ENCODE measurements at places on chromosomes 12 and 14.
A peak's percentile ranks its signal among the peaks of the same experiment; 100 is the strongest.

GRCh38 chr14:72098210-72098609, 166.0 kb downstream of the RGS6 start:
- DNase-seq, result no peak

DNA sequence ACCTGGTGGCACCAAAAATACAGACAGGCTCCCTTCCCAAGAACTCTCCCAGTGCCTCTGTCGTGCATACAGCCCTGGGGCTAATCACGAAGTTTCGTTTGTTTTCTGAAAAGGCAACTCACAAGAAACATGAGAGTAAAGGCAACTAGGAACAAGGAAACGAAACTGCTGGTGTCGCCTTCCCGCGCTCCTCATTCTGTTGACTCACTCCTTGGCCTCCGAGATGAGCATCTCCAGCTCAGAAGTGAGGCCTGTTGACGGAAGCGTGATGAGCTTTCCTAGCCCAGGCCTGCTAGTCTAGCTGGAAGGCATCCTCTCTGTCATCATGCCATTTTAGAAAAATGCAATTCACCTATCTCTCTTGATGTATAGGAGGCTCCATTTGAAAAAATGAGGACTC, 50.5 kb downstream of the TTC9 start:
- DNase-seq, result no peak

DNA sequence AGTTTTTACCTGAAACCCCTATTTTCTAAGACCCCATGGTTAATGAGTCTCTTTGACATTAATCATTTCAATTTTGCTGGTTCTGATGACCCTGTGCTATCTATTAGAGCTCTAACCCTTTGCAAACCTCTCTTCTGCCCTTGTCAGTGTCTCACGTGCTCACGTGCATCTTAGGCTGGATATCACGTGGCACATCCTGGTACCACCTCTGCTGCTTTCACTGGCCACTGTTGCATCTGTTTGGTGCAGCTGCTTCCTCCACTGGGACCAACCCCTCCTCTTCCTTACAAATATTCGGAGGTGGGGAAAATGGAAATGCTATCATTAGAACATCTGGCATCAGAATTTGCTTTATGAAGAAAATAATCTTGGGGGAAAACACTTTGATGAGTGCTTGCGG, 119.6 kb downstream of the CRADD start:
- DNase-seq, result no peak

GRCh38 chr14:104268725-104269436, 130.5 kb downstream of the KIF26A start:
- DNase-seq, result no peak

GRCh38 chr12:119410396-119410795, 75.9 kb downstream of the CCDC60 start:
- DNase-seq, result no peak

DNA sequence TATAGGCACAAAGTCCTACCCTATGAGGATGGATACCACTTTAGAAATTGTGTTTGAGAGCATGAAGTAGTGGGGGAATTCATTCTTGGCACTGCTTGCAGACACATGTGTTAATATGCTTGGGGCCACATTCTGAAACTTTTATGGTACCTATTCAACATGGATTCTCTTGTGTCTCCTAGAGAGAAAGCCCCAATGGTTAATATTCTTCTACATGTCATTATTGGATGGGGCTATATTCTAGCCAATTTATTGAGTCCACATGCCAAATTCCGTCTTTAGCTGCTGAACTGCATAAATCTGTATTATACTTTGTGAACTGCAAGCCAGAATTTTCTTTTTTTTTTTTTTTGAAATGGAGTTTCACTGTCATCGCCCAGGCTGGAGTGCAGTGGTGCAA, 140.0 kb downstream of the KICS2 start:
- no peak for DNase-seq

GRCh38 chr12:54750-55535, 11.6 kb upstream of the IQSEC3 start:
- DNase-seq, result no peak

DNA sequence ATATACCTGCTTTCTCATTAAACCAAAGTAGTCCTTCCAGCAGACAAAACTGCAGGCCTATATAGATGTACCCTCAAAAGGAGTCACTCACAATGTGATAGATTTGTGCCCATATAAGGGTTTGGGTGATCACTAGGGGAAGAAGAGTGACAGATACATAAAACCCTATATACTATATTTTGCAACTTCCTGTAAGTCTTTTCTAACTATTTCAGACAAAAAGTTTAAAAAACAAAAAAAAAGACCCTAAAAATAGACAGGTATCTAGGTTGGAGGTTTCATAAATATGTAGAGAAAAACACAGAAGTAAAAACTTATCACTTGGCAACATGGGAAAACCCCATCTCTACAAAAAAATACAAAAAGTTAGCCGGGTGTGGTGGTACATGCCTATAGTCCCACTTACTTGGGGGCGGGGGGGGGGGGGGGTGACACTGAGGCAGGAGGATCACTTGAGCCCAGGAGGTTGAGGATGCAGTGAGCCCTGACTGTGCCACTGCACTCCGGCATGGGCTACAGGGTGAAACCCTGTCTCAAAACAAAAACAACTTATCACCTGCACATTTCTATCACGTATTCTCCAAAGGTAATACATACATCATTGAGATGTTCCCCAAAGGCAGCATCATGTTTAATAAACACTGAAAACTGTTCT, 2.9 kb downstream of the VCPKMT start:
- DNase-seq, result no peak

GRCh38 chr14:61489932-61490331, 168.6 kb downstream of the PRKCH start:
- DNase-seq, result no peak

- no peak for DNase-seq
Measured at GRCh38 chr14:94700336-94700735, 69.6 kb downstream of the GSC start.

- DNase-seq, result no peak
Measured at GRCh38 chr14:94816113-94816512, 46.2 kb upstream of the GSC start.

GRCh38 chr14:54621686-54622085, 54.8 kb downstream of the SAMD4A start:
- DNase-seq, result no peak

DNA sequence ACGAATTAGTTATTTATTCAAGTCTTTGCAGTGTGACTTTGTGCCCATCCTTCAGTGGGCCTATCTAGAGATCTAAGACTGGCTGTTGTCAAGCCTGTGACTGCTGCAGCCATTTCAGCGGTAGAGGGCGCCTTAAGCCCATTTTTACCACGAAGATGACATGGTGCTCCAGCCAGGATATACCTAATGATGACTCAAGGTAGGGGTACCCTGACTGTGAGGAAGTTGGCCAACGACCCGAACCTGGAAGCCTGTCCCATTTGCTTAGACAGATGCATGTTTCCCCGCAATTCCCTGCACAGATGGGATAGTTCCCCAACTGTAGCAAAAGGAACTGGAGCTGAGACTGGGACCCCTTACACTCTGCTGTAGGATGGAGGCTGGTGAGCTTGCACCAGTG, 41.3 kb downstream of the RAB3IP start:
- no peak for DNase-seq

DNA sequence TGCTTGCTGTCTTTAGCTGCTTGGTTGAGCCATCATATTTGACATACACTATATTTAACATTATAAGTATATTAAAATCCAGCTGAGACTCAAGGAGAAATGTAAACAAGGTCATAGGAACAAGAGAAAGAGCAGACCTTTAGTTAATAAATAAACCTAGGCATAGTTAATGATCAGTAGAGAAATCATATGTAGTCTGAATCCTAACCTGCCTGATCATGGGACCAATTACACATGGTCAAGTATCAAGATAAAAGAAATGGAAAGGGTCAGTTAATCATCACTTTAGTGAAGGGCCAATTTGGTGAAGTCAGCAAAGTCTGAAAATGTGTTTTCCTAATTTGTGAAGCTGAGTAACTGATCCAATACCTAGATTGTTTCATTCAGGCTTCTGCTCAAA, 7.5 kb downstream of the RNF212B start:
- DNase-seq, result no peak

GRCh38 chr14:63388766-63389431, 70.2 kb upstream of the GPHB5 start:
- DNase-seq, result peak; percentile 37

GRCh38 chr12:47343684-47344567, 264.2 kb upstream of the AMIGO2 start:
- no peak for DNase-seq

GRCh38 chr12:8031872-8032241, 659 bp upstream of the FOXJ2 start:
- DNase-seq, result no peak

- DNase-seq, result no peak
Measured at GRCh38 chr12:10363658-10363913, 26.3 kb downstream of the KLRK1 start.

- no peak for DNase-seq
Measured at GRCh38 chr14:27863166-27863565, 903.4 kb upstream of the FOXG1 start.

GRCh38 chr12:96020314-96021003, 14.9 kb downstream of the LTA4H start:
- DNase-seq, result no peak

- DNase-seq, result no peak
Measured at GRCh38 chr14:68794851-68795596, 2.2 kb upstream of the ZFP36L1 start.

Measured in stimulated activated CD4-positive, alpha-beta T cell treated with anti-CD3 and anti-CD28 coated beads, Interleukin-1b, Interleukin-23, amount 100 ng/mL, for 1 hour (primary cell).